ENCODE measurements at places on chromosomes 5 and 9.

DNA sequence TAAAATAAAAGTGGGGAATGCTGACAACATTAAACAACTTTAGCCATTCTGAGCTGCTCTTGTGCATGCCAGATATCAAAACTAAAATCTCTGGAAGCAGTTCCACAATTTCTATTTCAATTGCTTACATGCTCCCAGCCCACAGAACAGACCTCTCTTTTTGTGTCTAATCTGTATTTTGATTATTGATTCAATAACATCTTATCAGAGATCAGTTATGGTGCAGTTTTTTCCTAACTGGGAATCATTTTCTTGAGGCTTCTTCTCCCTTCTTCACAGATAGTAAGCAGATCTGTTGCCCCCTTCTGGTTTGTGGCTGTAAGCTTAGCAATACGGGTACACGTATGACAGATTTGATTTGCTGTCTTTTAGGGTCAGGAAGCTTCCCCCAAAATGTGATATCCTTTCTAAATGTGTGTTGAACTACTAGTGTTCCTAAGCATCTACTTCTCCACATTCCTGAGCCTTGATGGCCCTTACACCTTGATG is 39.4 kb downstream of the MRPS27 start:
- DNase-seq = no peak

GRCh38 chr5:172733131-172733973 is 37.6 kb downstream of the DUSP1 start:
- no peak for DNase-seq

GRCh38 chr9:106052735-106053134 is 358.4 kb downstream of the TMEM38B start:
- no peak for DNase-seq

- DNase-seq = no peak
Observed at GRCh38 chr5:179065703-179066102, 5.5 kb downstream of the ZNF354C start.

DNA sequence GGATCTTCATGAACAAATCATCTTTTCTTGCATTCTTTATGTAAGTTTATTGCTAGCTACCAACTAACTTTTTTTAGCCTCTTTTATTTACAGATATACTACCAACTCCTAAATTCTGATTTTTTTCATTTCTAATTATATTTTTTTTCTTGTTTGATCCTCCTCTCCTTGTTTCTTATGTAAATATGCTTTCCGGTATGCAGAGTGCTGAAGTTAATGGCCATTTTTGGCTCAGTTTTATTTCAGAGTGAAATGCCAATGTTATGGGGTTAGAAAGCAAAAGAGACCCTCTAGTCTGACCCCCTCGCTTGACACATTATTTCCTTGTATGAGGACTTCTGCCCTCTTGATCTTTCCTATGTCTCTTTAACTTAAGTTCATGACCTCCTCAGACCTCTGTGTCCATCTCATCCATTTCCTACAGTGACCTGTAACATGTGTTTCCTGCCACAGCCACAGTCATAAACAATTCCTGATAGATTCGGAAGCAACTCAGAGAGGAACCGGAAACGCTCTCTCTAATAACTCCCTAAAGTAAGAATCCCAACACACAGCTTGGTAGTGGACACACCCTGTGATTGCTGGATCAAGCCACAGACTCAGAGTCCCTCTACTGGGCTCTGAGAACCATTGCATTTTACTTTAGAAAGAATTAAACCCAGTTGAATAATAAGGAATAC is 42.9 kb upstream of the AFAP1L1 start:
- DNase-seq = no peak

DNA sequence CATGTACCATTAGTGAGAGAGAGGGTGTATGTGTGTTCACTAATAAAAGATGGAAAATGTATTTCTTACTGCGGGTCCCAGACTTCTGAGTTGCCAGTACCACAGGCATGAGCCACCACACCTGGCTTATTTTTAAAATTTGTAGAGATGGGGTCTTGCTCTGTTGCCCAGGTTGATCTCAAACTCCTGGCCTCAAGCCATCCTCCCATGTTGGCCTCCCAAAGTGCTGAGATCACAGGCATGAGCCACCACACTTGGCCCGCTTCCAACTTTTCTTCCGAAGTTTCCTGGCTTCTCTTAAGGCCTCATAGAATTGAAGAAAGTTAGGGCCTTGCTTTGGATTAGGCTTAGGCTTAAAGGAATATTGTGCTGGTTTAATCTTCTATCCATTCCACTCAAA is 40.4 kb upstream of the F2RL2 start:
- no peak for DNase-seq

GRCh38 chr9:78146241-78146640 is 89.6 kb upstream of the CEP78 start:
- no peak for DNase-seq

DNA sequence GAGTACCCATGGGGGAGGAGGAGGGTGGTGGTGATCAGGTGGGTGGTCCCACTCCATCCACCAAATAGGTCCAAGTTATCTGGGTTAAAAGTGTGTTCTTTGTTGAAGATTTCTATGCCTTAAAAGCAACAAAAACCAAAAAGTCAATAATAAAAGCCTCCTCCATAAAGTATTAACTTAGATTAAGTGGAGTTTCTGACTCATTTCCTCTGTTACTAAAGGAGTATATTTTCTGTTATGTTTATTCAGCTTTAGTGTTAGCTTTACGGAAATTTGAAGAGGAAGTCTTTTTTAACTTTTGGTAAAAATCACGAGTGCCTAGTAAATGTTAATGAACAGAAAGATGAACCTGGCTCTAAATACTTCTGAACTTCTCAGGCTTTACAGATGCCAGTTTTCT is 17.8 kb downstream of the FBXO38 start:
- no peak for DNase-seq

- DNase-seq = no peak
Observed at GRCh38 chr9:137026828-137027227, 1.2 kb downstream of the ABCA2 start.

DNA sequence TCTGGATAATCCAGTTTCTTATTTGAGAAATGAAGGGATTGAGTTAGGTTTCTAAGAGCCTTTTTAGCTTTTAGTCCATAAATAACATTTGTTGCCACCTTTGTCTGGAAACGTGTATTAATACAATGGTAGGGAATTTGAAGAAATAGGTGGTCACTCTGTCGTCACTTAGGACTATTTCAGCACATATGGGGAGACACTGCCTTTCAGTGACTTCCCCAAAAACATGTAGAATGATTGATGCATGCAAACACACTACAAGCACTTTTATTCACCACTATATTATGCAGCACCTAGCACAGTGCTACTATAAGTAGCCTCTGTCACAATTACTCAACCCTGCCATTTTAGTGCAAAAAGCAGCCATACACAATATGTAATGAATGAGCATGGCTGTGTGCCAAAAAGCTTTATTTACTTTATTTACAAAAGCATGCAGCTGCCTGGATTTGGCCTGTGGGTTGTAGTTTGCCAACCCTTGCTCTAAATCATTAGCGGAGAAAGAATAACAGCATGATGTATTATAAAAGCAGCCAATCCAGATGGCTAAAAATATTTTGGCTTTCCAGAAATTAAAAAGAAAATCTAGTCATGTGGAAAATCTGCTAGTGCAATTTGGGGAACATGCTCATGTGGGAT is 154.2 kb upstream of the HMHB1 start:
- no peak for DNase-seq

DNA sequence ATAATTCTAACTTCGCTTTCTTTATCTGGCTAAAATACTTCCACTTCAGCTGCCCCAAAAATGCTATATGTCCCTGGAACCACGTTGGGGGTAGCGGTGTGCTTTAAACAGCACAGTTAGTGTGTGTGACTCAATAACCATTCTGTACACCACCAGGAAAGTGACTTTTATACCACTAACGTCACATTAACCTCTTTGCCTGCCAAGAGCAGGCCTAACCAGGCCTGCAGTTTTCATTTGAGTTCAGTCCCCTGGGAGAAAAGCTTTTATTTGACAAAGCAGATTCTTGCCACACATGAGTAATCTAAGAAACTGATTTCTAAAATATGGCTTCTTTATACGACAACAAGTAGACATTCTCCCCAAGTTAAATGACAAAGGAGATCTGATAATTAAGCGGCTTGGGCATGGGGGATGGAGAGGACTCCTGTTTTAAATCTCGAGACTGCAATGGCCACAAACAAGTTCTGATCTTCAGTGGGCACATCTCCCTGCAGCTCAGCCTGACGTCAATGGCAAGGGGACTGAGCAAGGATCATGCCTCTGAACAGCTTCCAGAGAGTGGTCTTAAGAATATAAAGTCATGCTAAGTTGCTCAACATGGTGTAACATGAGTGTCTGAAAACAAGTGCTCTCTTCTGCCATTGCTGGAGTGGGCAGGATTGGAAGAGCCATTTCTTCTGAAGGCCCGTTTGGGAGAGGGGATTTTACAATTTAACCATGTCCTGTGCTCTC is 91.8 kb downstream of the GLIS3 start:
- DNase-seq = no peak

GRCh38 chr9:123691765-123692303 is 238.1 kb downstream of the DENND1A start:
- DNase-seq = no peak

DNA sequence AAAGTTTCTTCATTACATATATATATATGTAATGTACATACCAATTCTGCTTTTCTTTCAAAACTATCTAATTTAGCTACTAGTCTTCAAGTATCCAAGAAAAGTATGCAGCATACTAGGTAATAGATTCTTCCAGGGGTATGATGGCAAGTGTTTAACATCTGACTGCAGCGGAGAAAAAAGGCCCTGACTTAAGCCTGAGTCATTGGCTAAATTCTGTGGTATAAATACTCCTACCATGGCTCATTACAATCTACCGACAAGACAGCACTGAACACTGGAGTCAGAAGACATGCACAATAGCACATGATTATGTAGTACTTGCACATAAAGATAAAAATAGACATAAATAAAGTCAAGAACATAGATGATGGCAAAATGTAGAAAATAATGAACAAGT is 439.9 kb downstream of the BRINP1 start:
- no peak for DNase-seq

DNA sequence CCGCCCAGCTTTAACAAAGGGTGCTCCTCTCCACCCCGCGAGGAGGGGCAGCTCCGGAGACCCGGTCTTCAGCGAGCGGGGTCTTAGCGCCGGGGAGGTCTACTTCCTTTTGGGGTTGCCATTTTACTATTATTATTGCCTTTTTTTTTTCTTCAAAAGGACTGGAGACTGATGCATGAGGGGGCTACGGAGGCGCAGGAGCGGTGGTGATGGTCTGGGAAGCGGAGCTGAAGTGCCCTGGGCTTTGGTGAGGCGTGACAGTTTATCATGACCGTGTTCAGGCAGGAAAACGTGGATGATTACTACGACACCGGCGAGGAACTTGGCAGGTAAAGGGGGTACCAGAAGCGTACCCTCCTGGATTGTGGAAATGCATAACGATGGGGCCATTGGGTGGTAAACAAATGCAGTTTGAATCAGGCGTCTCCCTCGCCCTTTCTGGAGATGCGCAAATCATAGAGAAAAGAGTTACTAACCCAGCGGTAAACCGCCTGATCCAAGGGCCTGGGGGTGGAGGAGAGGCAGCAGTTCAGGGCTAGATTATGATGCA is 1.2 kb downstream of the DAPK1 start:
- DNase-seq = no peak

GRCh38 chr9:78863531-78863930 is 566.6 kb downstream of the PSAT1 start:
- no peak for DNase-seq

DNA sequence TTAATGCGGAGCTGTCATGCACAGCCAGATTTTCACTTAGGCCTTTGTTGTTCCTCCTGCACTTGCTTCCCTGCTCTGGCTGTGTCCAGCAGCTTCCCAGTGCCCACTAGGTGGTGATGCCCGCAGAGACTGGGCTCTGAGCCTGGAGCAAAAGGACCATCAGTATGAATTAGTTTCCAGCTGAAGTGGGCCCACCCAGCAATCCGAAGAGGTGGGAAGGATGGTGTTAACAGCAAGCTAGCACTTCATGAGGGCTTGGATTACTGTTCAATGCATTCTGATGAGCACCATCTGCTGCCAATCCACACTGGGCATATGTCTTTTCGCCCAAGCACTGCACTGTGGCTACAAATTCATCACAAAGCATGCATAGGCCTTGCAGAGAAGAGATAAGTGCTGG is 459.1 kb downstream of the SPOCK1 start:
- no peak for DNase-seq

DNA sequence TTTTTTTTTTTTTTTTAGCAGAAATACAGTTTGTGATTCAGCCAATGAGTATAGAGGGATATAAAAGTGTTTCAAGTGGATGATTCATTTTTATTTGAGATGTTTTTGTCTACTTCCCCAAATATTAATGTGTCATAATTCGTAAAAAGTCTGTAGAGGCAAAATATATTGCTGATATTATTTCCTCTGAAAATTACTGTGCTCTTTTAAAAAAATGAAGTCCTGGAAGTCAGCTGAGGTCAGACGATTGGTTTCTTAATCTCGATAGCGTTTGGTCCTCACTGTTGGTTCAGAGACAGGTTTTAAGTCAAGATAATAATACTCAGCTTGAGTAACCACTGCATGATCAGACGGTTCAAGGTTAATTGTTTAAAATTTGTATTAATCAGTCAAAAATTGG is 19.5 kb downstream of the IL9 start:
- DNase-seq = no peak

DNA sequence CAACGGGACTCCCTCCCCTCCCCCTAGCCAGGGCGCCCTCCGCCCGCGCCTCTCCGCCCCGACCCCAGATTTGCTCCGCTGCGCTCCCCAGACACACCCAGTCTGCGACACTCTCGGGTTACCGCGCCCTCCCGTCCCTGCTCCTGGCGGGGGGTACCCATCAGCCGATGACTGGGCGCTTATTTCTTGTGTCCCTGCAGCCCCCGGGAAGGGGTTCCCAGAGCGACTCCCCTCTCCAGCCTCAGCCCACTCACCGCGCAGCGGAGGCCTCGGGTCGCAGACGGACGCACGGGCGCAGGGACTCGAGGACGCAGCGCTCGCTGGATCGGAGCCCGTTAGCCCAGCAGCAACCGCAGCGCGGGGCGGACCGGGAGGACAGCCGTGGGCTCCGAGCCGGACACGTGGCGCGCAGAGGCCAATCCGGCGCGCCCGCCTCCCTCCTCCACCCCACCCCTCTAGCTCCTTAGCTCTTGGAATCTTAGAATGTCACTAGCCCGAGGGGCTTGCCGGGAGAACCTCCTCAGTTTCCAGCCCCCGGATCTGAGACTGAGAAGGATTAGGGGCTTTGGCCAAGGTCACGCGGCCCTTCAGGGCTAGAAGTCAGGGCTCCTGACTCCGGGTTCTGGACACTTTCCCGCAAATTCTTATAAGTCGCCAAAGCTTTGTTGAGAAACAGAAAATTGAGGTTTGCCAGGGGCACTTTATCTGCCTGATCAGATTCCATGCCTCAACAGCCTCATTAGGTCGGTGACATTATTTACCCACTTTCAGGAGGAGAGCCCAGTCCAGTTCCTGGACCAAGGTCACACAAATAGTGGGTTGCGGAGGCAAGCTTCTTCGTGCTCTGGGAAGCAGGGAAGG is at the start of gene ANXA6:
TSS of gene ANXA6 (minus strand) at position 354 of the 861 bp plus-strand sequence. CDS start 9,878 bp downstream, outside the sequence.
- DNase-seq = peak; percentile 45

GRCh38 chr5:55039843-55040242 is 15.8 kb downstream of the GZMK start:
- no peak for DNase-seq

GRCh38 chr9:24073007-24073592 is 247.1 kb upstream of the ELAVL2 start:
- no peak for DNase-seq

Data from stimulated activated CD8-positive, alpha-beta memory T cell treated with anti-CD3 and anti-CD28 coated beads, Interleukin-2, amount 100 ng/mL, for 1 hour (primary cell).